ENCODE measurements at places on chromosomes 2 and 18.
A peak's percentile ranks its signal among the peaks of the same experiment; 100 is the strongest.

- DNase-seq: no peak
Observed at GRCh38 chr2:96933305-96934181, 52.8 kb downstream of the FAM178B start.

DNA sequence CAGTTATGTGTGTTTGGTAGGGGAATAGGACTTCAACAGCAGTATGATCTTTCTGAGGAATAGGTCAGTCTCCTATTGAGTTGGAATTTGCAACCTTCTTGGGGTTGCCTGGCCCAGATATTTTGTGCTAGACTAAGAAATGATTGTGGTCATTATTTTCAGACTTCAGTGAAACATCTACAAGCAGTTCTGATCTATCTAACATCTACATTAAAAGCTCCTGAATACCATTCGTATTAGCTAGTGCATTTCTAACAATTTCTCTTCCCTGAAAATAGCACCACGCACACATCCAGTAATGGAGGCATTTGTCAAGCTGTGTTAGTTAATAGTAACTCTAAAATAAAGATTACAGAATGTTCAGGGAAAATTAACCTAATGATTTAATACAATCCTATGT is 179.3 kb downstream of the FIGN start:
- DNase-seq: no peak

- peak; percentile 29 for DNase-seq
Observed at GRCh38 chr18:59459369-59460071, 100.5 kb upstream of the LMAN1 start.

DNA sequence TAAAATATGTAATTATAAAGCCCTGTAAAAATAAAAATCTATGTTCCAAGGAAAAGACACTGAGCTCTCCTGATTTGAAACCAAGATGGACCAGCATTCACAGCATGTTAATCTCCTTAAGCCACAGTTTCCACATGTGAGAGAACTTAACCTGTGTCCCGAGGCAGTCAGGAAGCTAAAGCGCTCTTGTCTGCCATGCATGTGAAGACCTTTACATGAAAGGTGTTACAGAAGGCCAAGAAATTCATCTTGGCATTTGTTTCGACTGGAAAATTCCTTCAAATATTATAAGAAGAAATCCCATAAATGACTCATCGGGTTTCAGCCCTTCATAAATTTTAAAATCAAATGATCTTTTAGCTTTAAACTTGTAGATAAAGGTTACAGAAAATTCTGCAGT is 328.6 kb downstream of the CDH2 start:
- no peak for DNase-seq

DNA sequence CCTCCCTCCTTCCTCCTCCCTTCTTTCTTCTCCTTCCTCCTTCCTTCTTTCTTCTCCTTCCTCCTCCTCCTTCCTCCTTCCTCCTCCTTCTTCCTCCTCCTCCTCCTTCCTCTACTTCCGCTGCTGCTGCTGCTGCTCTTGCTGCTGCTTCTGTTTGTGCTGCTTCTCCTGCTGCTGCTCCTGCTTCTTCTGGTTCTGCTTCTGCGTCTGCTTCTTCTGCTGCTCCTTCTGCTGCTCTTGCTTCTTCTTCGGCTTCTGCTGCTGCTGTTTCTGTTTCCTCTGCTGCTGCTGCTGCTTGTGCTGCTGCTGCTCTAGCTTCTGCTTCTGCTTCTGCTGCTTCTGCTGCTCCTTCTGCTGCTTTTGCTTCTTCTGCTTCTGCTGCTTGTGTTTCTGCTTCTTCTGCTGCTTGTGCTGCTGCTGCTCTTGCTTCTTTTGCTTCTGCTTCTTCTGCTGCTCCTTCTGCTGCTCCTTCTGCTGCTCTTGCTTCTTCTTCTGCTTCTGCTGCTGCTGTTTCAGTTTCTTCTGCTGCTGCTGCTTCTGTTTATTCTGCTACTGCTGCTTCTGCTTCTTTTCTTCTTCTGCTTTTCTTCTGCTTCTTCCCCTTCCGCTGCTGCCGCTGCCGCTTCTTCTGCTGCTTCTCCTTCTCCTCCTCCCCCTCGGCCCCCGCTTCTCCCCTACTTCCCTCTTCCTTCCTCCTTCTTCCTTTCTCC is 8.6 kb downstream of the SNRNP27 start:
- DNase-seq: no peak

- no peak for DNase-seq
Observed at GRCh38 chr2:63320669-63321068, 267.6 kb downstream of the WDPCP start.

DNA sequence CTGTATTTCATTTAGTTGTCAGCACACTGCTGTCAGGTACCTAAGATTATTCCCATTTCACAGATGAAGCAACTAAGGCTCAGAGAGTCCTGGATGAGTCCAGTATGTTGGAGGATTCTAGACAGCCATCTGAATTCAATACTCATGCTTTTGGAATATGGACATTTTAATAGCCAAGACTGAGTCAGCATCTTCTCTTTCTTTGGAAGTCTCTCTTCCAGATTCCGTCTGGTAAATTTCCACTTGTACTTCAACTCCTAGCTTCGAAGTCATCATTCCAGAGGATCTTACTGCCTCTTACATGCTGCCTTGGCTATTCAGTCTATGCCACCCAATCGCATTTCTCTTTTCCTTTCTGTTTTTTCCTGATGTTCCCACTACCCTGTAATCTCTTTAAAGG is 40.6 kb downstream of the INSIG2 start:
- DNase-seq: no peak

DNA sequence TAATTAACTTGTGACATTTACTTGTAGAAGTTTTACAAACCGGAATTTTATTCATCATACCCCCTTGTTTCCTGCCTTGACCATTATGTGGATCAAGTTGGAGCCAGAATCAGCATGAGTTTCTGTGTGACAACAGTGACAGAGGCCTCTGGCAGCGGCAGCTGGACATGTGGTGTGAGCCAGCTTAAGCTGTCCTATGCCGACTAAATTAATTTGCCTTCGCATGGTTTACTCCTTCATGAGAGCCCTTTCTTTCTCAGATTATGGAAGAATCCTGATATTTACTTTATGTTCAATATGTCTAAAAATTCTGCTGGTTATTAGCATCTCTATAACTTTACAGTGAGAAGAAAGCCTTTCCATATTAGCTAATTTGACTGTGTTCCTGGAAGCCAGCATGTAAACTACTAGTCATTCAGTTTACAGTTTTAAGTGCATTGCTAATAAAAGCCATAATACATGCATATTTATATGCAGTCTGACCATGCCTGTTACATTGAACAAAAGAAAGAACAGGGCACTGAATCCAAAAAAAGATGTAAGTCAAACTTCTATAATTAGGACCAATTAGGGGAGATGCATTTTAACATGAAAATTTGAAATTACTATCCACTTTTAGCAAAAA is 495.8 kb upstream of the ACVR2A start:
- DNase-seq: no peak

- DNase-seq: no peak
Observed at GRCh38 chr2:53475766-53476165, 291.8 kb upstream of the CHAC2 start.

DNA sequence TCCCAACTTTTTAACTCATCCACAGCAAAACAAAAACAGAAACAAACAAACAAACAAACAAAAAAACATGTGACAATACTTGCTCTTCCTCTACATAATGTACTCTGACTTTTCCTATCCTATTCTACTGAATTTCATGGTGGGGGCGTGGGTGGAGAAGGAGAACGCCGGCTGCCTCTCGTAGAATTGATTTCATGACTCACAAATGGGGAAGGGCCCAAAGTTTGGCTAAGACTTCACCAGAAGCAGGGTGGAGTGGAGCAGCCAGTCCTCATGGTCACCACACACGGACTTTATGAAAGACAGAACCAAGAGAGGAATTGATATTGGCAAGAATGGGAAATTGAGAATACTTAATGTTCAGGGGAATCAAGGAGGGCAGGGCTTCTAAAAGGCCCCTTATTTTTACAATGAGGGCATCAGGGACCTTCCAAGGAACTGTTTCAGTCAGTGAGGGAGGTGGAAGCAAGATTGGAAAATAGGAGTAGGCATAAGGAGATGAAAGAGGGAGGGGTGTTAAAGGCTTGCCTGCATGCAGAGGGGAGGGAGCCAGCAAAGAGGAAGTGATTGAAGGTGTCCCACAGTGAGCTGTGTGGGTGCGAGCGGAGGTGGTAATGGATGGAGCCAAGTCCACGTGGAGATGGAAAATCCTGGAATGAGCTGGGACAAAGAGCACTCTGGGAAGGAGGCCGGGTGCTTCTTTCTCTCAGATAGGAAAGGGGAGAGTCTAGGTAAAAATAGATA is 27.9 kb downstream of the MARCHF4 start:
- no peak for DNase-seq

GRCh38 chr2:236143811-236144210 is 24.4 kb downstream of the GBX2 start:
- no peak for DNase-seq

DNA sequence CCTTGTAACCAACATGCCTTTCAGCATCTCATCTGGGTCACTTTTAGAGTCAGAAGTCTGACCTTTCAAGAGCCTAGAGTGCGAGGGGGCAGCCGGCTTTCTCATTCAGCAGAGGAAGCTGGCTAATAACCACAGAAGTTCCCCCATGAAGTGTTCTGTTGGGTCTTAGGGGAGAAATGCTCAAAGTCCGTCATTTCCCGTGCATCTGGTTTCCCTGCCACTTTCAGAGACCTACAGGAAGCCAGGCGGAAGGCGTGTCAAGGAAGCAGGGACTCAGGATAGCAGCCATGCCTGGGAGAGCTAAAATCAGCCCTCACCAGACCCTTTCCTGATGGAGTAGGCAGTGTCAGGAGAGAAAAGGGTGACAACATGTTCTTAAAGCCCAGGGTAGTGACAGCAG is 301.8 kb upstream of the ID2 start:
- DNase-seq: no peak

- DNase-seq: no peak
Observed at GRCh38 chr18:56639104-56639381, 651 bp upstream of the TXNL1 start.

DNA sequence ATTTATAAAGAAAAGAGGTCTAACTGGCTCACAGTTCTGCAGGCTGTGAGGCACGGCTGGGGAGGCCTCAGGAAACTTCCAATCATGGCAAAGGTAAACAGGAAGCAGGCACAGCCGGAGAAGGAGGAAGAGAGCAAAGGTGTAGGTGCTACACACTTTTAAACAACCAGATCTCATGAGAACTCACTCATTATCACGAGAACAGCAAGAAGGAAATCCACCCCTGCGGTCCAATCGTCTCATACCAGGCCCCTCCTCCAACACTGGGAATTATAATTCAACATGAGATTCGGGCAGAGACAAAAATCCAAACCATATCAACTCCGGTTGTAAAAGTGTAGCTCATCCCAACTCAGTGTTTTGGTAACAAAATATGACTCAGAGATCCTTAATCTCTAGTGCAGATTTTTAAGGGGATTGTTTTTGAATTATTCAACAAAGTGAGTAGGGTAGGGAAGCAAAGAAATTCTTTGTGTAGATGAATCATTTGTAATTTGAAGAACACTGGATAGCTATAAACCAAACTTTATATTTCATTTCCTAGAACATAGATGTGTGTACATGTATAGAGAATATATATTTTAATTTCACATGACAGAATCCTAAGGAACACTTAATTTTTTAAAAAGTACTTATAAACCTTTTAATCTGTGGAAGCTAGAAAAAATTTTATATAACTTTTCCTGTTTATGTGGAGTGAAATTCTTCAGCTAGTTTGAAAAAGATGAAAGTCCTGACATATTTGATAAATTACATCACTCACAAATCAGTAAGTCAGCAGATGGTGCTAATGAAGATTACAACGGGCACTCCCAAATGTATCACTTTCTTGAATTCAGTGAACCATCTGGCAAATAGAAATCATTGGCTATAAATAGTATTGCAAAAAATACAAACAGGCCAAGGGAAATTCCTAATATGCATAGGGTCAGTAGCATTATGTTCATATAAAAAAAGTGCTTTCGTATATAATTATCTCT is 130.1 kb downstream of the OLA1 start:
- no peak for DNase-seq

DNA sequence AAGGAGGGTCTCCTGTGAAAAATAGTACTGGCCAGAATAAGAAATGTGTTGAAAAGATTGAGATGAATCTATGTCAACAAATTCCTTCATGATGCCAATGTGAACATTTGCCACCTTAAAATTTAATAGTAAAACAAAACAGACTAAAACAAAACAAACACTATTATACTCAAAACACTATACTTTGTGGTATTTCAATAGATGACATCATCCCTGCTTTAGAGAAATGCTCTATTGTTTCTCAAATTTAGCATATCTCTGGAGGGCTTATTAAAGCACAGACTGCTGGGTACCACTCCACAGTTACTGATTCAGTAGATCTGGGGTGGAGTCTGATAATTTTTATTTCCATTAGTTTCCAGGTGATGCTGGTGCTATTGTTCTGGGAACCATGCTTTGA is 579.4 kb upstream of the FAM98A start:
- DNase-seq: no peak

GRCh38 chr2:19104503-19104902 is 253.9 kb downstream of the OSR1 start:
- DNase-seq: no peak

GRCh38 chr2:180370511-180371205 is 363.6 kb upstream of the CWC22 start:
- DNase-seq: no peak

GRCh38 chr2:85888020-85888683 is 638 bp downstream of the ST3GAL5 start:
- no peak for DNase-seq

- no peak for DNase-seq
Observed at GRCh38 chr2:102736110-102736409, 25.8 kb upstream of the TMEM182 start.

DNA sequence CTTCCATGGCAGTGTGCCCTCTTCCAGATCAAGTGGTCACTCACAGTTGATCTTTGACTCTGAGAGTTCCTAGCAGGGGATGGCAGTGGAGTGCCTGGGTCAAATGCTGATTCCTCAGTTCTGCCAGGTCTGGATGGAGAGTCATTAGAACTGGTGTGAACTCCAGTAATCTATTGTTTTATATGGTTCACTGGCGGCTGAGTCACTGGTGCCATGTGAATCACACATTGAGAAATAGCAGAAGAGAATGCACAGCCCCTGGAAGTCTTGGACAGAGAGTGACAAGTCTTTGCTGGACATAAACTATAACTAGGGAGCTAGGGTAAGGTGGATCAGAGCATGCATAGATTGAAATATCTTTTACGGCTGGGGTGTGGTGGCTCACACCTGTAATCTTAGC is 86.9 kb downstream of the EIF2AK3 start:
- DNase-seq: no peak

GRCh38 chr2:162824304-162824703 is 14.3 kb downstream of the KCNH7 start:
- DNase-seq: no peak

DNA sequence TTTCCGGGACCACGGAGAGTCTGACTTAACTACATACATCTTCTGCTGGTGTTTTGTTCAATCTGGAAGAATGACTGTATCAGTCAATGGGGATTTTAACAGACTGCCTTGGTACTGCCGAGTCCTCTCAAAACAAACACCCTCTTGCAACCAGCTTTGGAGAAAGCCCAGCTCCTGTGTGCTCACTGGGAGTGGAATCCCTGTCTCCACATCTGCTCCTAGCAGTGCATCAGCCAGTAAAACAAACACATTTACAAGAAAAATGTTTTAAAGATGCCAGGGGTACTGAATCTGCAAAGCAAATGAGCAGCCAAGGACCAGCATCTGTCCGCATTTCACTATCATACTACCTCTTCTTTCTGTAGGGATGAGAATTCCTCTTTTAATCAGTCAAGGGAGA is 23.1 kb downstream of the ICOS start:
- DNase-seq: no peak

Measured in renal cortex interstitium (tissue), 15 donors.